ENCODE measurements at places on chromosomes 11 and 22. TPM values are rescaled to one million over a fixed set of nuclear protein-coding genes. Genes with fewer than 3 reads are reported as not detected.
A peak's percentile ranks its signal among the peaks of the same experiment; 100 is the strongest.

ANO3 gene
- not detected for total RNA-seq

SYT13 gene
- not detected for total RNA-seq

OR9G1 gene
- total RNA-seq, result not detected

GRCh38 chr22:31247726-31248125, 35.6 kb downstream of the LIMK2 start:
- DNase-seq, result no peak

DNA sequence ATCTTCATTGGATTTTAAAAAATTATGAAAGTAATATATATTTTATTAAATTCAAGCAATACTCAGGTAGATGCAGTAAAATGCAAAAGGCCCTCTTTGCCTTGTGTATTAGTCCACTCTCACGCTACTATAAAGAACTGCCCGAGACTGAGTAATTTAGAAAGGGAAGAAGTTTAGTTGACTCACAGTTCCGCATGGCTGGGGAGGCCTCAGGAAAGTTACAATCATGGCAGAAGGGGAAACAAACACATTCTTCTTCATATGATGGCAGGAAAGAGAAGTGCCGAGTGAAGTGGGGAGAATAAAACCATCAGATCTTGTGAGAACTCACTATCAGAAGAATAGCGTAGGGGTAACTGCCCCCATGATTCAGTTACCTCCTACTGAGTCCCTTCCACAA, 130.8 kb downstream of the HIPK3 start:
- DNase-seq, result no peak

IMMP1L gene
- 12.0 TPM for total RNA-seq

DNA sequence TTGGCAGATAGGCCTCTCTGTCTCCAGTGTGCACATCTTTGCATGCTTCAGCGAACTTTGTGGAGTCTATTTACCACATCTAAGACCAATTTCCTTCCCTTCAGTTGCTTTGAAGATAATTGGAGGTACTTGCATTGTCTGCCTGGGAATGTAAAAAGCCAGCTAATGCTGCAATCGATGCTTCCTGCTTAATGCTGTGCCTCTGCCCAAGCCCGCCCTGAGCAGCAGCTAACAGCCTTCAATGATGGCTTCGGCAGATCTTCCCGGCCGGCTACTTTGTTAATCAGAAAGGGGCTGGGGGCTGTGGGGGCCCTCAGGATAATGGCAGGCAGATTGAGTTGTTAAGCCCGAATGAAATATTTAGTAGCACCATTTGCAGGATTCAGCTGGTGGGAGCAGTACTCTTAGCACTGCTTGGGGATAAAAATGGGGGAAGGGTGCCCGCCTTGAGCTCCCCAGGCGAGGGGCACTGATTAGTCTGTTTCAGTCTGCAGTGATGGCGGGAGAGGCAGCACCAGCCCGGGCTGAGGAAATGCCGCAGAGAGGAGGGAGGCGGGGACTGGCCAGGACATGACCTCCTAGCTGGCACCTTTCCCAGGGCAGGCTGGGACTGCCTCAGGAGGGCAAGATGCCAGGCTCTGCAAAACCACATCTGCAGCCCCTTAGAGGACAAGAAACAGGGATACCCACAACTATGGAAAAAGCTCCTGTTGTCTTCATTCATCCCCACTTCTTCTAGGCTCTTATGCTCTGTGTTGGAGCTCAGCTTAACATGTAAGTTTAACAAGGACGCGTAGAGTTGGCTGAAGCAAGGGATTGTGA, 460.0 kb downstream of the BUD13 start:
- no peak for DNase-seq

DNA sequence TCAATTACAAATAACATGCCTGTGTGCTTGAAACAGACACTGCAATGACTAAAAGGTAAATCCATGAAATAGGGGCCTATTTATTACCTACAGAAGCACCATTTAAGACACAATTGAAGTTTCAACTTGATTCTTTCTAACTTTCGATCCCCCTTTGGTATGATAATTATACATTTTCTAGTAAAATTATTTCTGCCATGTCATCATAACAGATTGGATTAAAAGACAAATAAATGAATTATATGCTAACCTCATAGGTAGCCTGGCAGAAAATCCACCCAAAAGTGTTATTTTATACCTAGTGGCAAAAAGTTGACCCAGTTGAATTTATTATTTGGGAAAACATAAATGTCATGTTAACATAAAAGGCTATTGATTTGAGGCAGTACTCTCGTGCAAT, 241.1 kb downstream of the RAB38 start:
- no peak for DNase-seq

TFIP11 gene
- 108 TPM for total RNA-seq

APOBEC3B gene
- total RNA-seq, result 2.2 TPM

GRCh38 chr11:108351468-108351867, 115.9 kb downstream of the C11orf65 start:
- no peak for DNase-seq

DNA sequence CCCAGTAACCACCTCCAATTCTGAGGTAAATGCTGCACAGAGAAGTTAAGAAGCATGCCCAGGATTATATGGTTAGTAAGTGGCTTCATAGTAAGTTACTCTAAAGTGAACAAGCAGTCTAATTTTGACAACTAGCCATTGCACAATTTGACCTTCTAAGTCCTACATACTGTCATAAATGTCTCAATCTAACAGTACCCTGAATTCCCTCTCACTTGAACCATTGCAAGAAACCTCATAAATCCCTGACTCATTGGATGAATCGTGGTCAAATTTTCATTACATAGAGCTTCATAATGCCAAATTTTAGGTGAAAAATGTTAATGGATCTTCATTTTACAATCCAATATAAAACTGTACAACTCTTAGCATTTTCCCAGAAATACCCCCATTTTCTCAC, 217.3 kb upstream of the GRIA4 start:
- DNase-seq, result no peak

KCNJ1 gene
- total RNA-seq, result not detected

- DNase-seq, result no peak
Measured at GRCh38 chr11:121466063-121466794, 13.5 kb upstream of the SORL1-AS1 start.

DNA sequence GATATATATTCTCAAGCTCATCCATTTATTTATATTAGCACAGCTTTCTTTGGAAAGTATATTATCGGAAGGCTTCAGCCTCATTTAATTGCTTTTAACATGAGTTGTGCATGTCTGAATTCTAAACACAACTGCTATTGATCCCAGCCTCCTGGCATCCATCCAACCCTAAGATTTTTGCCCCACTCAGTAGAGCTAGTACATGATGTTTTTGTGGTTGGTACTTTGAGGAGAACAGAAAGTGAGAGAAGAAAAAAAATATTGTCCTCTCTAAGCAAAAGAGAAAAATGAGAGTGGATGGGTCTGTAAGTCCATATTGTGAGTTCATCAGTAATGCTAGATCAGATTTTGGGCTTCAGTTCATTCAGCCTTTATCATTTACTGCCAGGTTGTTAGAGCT, 198.7 kb downstream of the DDX10 start:
- peak; percentile 7 for DNase-seq

DNA sequence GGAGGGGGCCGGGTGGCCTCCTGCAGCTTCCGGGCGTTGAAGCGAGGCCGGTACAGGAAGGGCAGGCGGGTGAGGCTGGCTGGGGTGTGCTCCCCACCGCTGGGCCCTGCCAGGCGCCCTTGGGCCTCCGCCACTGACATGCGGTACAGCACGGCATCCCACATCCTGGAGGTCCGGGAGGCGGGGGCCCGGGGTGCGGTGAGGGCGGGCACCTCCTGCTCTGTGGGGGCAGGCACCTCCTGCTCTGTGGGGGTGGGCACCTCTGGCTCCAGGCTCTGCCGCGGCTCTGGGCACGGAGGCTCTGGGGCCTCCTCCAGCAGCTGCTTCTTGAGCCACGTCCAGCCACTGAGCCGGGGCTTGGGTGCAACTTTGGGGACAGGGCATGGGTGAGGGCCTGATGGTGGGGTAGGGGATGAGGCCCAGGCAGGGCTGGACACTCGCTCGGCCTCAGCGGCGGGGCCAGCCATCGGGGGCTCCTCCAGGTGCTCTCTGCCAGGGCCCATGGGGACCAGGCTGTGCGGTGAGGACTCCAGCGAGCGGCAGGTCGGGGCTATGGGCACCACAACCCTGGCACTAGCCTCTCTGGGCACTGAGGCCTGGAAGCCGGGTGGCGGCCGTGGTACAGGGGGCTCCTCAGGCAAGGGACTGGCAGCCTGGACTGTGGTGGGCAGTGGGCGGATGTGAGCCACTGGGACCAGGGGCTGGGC, 2.3 kb downstream of the PRR33 start:
- peak; percentile 77 for DNase-seq

OTOG gene
- not detected for total RNA-seq

NXPE1 gene
- total RNA-seq, result not detected

DNA sequence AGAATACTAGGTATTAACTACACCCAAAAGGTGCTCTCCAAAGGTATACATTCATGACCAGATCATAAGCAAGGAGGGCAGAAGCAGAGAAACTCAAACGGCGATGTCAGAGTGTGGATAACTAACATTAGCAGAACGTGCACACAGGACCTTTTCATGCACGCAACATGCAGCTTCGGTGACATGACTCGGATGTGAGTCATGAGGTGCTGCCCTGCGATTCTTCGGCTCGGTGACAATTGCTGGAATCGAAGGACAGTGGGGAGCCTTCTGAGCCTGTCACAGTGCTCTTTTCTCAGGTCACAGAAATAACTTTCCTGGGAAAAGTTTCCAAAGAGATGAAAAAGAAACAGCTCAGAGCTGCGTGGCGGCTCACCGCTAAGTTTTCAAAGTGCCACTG, 418.5 kb upstream of the SYN3 start:
- no peak for DNase-seq

Data from natural killer cell (primary cell).